Osteocyte (in vitro differentiated cells): ENCODE measurements at places on chromosomes 1 and 21.

DNA sequence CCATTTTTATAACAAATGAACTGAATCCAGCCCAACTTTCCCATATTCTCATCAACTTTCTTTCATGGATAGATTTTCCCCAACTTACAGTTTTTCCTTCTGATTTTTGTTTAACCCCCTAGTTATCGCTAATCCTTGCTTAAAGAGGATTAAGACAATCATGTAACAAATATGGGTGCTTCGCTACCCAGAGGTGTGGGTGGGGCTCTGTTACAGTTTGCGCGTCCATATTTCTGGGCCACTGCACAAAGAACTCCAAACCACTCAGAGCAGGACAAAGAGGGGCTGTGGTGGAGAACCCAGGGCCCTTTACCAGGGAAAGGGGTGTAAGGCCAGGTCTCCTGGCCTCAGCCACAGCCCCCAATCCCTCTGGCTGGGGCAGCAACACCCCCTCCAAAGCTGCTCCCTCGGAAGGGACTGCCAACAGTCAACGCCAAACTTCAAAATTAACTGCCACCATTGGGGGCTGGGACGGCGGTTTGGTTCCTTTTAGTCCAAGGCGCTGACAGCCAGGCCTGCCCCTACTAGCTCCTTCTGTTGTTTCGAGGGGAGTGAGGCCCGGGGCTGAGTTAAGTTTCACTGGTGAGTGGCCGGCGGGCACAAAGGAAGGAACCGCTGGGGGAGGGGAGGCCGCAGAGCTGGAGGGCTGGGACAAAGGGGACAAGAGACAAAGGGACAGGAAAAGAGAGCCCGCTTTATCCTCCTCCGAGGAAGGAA is 27.9 kb downstream of the SSBP3 start:
- peaks cover 20% of the 10 kb centered on the region for H3K4me1 ChIP-seq
- no peak overlapping the region for H3K4me3 ChIP-seq
- peaks cover 21% of the 10 kb centered on the region for H3K36me3 ChIP-seq
- no peak for DNase-seq

DNA sequence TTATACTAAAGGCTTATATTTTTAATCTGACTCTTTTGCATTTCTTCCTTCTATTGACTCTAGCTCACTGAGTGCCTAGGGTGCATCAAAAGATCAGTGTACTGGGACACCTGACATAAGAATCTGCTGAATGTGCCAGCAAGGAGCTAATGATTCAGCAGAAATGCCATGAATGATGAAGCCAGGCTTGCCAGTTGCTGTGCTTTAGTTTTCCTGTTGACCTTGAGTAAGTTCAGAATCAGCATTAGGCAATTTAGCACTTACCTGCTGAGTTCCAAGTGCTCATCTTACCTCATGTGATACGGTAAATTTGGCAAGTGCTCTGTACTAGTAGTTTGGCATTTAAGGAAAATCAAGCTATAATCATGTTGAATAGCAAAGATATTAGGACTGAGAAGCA is 523.2 kb upstream of the B3GALT2 start:
- H3K27ac ChIP-seq: no peak overlapping the region
- no peaks in the 10 kb centered on the region for H3K27me3 ChIP-seq
- peaks cover 7% of the 10 kb centered on the region for H3K4me1 ChIP-seq
- no peak overlapping the region for H3K4me3 ChIP-seq
- DNase-seq: no peak

DNA sequence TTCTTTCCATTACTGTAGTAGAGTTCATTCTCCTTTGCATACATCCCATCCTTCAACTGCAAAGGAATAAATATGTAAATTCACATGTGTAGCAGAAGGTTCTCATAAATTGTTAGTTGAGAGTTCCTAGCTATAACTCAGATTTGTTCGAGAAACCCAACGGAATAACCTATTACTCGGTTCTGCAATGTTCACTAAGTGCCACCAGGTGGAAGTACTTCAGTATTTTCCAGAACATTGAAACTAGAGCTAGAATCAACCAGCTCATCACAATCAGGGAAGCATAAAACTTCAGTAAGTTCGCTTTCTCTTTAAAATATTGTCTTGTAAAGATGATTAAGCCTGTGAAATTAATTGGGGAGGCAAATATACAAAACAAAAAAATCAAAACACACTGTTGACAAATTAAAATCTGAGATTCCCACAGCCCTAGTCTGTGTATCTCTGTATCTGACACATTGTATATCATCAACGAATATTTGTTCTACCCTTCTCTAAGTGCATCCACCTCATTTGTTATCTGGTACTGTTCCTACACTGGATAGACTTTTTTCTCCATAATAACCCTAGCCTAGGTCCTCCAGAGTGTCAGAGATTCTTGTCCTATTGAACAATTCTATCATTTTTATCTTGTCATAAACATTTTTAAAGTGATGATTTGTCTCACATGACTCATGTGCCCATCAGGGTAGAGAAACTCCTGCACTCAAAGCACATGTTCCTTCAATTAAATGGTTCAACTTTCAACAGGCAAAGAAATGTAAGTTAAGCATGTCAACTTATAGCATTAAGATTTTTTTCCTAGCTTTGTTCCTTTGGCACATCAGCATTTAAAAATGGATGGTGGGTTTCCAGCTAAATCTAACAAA is 31.9 kb downstream of the MROH9 start:
- H3K4me3 ChIP-seq: no peak overlapping the region
- no peak for DNase-seq
- no peaks in the 10 kb centered on the region for H3K36me3 ChIP-seq
- peaks cover 11% of the 10 kb centered on the region for H3K27me3 ChIP-seq

DNA sequence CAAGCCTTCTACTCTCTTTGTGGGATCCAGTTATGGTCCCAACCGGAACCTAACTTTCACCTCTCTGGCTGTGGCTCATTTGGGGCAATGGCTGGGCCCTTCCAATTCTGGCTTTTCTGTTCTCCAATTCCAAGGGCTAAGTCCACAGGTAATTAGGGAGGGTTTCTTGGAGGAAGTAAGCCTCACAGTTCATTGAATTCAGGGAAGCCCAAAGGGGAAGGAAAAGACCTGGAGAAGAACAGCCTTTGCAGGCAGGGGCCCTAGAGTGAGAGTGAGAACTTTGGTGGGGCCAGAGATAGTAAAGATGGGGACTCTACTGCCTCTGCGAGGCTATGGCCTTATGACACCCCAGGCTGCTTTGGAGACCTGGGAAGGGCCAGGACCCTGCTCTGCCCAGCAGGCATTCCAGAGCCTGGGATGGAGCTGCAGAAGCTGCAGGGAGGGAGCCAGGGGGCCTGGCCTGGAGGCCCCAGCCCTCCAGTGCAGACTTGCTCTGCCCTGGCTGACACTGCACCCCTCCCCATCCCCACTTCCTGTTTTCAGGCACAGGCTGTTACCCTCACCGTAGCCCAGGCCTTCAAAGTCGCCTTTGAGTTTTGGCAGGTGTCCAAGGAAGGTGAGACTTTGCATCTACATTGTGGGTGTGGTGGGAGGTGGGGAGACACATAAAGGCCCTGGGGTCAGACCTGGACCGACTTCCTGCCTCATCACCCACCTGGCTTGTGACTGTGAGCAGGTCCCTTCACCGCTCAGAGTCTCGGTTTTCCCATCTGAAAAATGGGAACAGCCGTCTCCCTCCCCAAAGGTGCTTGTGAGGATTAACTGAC is 18.9 kb downstream of the LDLRAP1 start:
- no peak overlapping the region for H3K27ac ChIP-seq
- peaks cover 25% of the 10 kb centered on the region for H3K4me1 ChIP-seq
- H3K27me3 ChIP-seq: no peaks in the 10 kb centered on the region
- peaks cover 16% of the 10 kb centered on the region for H3K36me3 ChIP-seq
- H3K4me3 ChIP-seq: no peak overlapping the region
- DNase-seq: no peak

- no peak overlapping the region for H3K4me3 ChIP-seq
- no peaks in the 10 kb centered on the region for H3K4me1 ChIP-seq
- no peak for DNase-seq
- H3K36me3 ChIP-seq: no peaks in the 10 kb centered on the region
- no peak overlapping the region for H3K27ac ChIP-seq
Measured at GRCh38 chr1:237507005-237507404, 383.7 kb downstream of the ZP4 start.

GRCh38 chr1:153962088-153963029 is 978 bp downstream of the SLC39A1 start:
- peaks cover 62% of the 10 kb centered on the region for H3K4me1 ChIP-seq
- peaks cover 7% of the 10 kb centered on the region for H3K36me3 ChIP-seq
- DNase-seq: no peak
- peak overlapping the region; percentile 92 for H3K27ac ChIP-seq
- no peaks in the 10 kb centered on the region for H3K27me3 ChIP-seq

GRCh38 chr1:86887479-86888162 is 26.3 kb downstream of the SELENOF start:
- H3K36me3 ChIP-seq: peaks cover 11% of the 10 kb centered on the region
- H3K4me1 ChIP-seq: peaks cover 3% of the 10 kb centered on the region
- no peak for DNase-seq

GRCh38 chr21:31895077-31895835 is 22.4 kb downstream of the HUNK start:
- H3K27me3 ChIP-seq: no peaks in the 10 kb centered on the region
- no peak for DNase-seq
- peaks cover 17% of the 10 kb centered on the region for H3K4me1 ChIP-seq

- DNase-seq: peak; percentile 23
- H3K36me3 ChIP-seq: no peaks in the 10 kb centered on the region
- peaks cover 9% of the 10 kb centered on the region for H3K27me3 ChIP-seq
- H3K27ac ChIP-seq: no peak overlapping the region
- no peak overlapping the region for H3K4me3 ChIP-seq
Measured at GRCh38 chr1:212677136-212677535, 22.5 kb downstream of the BATF3 start.

DNA sequence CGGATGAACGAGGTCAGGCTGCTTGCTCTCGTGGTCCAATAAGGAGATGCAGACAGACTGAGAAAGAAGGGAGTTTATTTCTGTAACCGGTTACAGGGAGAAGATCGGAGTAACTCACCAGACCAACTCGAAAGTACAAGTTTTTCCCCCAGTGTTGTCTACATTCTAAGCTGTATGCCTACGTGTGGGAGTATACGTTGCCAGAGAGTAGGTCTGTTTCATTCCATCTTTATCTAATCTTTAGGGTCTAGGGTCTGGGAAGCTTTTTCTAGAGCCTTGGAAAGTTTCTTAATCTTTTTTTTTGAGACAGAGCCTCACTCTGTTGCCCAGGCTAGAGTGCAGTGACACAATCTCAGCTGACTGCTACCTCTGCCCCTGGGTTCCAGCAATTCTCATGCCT is 4.7 kb upstream of the PADI1 start:
- no peak overlapping the region for H3K4me3 ChIP-seq
- peak overlapping the region; percentile 21 for H3K27ac ChIP-seq
- no peaks in the 10 kb centered on the region for H3K36me3 ChIP-seq
- no peak for DNase-seq

DNA sequence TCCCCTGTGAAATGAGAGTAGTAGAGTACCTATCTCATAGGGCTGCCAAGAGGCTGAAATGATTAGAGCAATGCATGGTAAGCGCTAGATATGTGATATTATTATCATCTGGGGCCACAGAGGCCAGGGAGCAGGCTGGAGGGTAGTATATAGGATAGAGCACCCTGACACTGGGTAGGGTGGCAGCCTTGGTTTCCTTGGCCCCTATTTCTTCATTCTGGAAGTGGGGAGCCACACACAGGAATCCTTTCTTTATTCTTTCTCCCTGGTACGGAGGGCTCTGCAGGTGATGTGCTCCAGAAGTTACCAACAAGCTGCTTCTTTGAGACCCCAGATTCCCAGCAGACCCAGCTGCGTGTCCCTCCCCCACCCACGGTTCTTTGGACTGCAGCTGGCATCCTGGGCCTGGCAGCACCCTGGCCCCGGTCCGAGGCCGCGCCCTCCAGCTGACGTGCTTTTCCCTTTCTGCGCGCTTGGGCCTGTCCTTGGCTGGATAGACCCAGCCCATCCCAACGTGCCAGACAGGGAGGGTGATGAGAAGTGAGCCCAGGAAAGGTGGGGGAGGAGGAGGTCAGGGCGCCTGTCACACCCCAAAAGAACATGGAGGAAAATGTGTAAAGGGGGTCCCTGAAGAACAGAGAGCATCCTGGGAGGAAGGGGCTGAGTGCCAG is 18.2 kb downstream of the INAVA start:
- H3K27ac ChIP-seq: no peak overlapping the region
- no peak for DNase-seq
- H3K27me3 ChIP-seq: no peaks in the 10 kb centered on the region
- H3K4me3 ChIP-seq: no peak overlapping the region

- peak overlapping the region; percentile 75 for H3K27ac ChIP-seq
- no peaks in the 10 kb centered on the region for H3K36me3 ChIP-seq
- no peak for DNase-seq
- no peaks in the 10 kb centered on the region for H3K27me3 ChIP-seq
Measured at GRCh38 chr1:6359216-6360116, 34.1 kb downstream of the ACOT7 start.

DNA sequence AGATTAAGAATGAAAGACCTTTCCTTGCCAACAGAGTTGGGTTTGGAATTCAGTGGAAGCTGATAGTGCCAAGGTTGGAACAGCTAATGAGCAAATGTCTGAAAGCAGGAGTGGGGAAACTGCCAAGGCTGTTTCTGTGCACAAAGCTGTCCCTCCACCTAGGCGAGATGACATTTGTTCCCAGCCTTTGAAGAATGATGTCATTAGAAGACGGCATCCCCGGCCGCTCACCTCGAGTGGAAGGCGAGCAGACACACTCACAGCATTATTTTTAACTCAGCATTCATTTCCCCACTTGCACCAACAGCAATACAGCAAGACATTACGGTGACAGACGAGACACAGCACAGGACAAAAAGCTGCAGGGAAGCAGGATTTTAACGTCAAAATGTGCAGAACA is 463.9 kb downstream of the PCP4 start:
- H3K27ac ChIP-seq: no peak overlapping the region
- no peaks in the 10 kb centered on the region for H3K4me1 ChIP-seq
- H3K27me3 ChIP-seq: no peaks in the 10 kb centered on the region

DNA sequence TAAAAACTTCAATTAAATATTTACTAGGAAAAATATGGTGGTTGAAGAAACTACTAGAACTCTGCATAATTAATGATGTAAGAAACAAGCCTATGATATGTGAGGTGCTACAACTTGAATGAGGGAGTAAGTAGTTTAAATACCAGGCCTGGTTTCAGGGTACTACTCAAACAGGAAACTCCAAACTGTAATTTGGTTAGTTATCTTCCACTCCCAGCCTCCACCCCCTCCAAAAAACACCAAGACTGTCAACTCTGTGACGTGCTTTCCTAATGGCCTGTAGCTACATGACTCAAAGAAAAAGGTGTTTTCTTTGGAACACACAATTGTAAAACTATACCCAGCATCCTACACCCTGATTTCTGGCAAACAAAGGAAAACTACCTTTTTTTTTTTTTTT is 55.9 kb upstream of the RCC1 start:
- H3K36me3 ChIP-seq: peaks cover 5% of the 10 kb centered on the region
- H3K27ac ChIP-seq: peak overlapping the region; percentile 86
- peaks cover 20% of the 10 kb centered on the region for H3K4me1 ChIP-seq
- no peak overlapping the region for H3K4me3 ChIP-seq
